Stomach (tissue), 19 donors: ENCODE measurements at places on chromosomes 4 and X. TPM values are rescaled to one million over a fixed set of nuclear protein-coding genes. Genes with fewer than 3 reads are reported as not detected.

GRCh38 chr4:122552898-122553297 is 68.0 kb downstream of the IL21 start:
- H3K4me3 ChIP-seq = no peak overlapping the region
- H3K27me3 ChIP-seq = no peaks in the 10 kb centered on the region
- no peaks in the 10 kb centered on the region for H3K4me1 ChIP-seq
- no peak overlapping the region for H3K27ac ChIP-seq

GRCh38 chr4:40283968-40284367 is 51.2 kb upstream of the CHRNA9 start:
- no peak for DNase-seq
- H3K27me3 ChIP-seq = no peaks in the 10 kb centered on the region
- H3K27ac ChIP-seq = no peak overlapping the region
- no peaks in the 10 kb centered on the region for H3K4me1 ChIP-seq

- H3K27me3 ChIP-seq = no peaks in the 10 kb centered on the region
- peaks cover 4% of the 10 kb centered on the region for H3K4me1 ChIP-seq
- no peak for DNase-seq
- H3K4me3 ChIP-seq = no peak overlapping the region
Measured at GRCh38 chrX:48741834-48742233, 19.7 kb upstream of the GLOD5 start.

ETDB gene
- not detected for total RNA-seq

DNA sequence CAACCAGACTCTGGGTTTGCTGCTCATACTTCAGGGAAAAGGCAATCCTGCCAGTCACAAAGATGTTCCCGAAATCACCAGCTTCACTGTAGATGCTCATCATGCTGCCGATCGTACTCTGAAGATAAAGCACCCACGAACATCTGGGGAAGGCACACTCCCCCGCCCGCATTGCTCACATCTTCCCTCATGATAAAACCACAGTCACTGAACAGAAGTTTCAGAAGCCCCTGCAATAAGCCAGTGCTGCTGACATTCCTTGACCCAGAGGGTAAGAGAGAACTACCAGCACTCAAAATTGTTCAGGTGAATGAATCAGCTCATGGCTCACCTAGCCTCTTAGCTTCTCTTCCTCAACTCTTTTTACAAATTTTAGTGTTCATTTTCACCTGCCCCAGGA is 43.1 kb downstream of the SRPX2 start:
- DNase-seq = no peak
- no peak overlapping the region for H3K27ac ChIP-seq
- peaks cover 30% of the 10 kb centered on the region for H3K36me3 ChIP-seq
- H3K27me3 ChIP-seq = no peaks in the 10 kb centered on the region
- H3K4me3 ChIP-seq = no peak overlapping the region
